Naive thymus-derived CD4-positive, alpha-beta T cell (primary cell): ENCODE measurements at places on chromosomes 2 and 18. TPM values are rescaled to one million over a fixed set of nuclear protein-coding genes. Genes with fewer than 3 reads are reported as not detected.

SELENOI gene
- 30.0 TPM for total RNA-seq

NCKAP5 gene
- total RNA-seq, result not detected

NXPH2 gene
- not detected for total RNA-seq

ERFE gene
- not detected for total RNA-seq

RDH14 gene
- total RNA-seq, result 9.4 TPM

AQP4 gene
- total RNA-seq, result not detected

KCNJ3 gene
- total RNA-seq, result not detected

SAG gene
- total RNA-seq, result 0.10 TPM

MPP4 gene
- total RNA-seq, result not detected

AMER3 gene
- total RNA-seq, result not detected

SIX2 gene
- not detected for total RNA-seq

TEKT4 gene
- total RNA-seq, result not detected

DNA sequence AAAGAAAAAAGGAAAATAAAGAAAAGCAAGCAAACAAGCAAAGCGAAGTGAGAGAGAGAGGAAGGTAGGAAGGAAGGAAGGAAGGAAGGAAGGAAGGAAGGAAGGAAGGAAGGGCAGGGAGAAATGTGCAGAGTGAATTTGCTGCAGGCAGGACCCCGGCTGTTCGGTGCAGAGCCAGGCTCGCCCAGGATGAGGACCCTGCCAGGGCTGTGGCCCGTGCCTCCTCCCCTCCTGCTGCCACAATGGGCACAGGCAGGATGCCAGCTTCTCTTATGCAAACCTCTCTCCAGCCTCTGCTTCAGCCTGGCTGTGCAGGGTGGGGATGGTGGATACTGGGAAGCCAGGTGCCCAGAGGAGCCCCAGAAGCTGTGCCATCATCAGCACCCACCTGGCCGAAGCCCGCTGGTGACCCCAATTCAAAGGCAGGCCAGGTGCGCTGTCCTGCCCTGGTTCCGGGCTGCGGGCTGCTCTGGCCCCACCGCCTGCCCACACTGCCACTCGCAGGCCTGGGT is 3.2 kb downstream of the GPR17 start:
- no peak for DNase-seq

- DNase-seq, result no peak
Observed at GRCh38 chr2:173149491-173149890, 73.8 kb downstream of the MAP3K20 start.

- DNase-seq, result no peak
Observed at GRCh38 chr2:88545118-88545517, 82.1 kb downstream of the EIF2AK3 start.

- no peak for DNase-seq
Observed at GRCh38 chr2:191486584-191487320, 191.2 kb upstream of the NABP1 start.

DNA sequence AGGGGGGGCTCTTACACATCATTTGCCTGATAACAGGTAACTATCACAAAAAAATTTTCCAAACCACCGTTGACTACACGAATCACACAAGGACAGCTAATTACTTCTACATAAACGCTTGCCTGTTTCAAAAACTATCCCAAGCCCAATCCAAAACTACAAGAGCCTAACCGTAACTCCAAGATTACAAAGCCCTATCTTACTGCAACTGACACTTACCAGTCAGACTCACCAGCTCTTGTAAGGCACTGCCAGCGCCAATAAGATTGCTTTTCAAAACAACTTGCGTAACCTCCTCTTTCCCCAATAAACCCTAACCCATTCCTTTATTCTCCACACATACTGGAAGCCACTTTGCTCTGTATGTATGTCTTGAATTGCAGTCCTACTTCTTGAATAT is 148.4 kb downstream of the NBAS start:
- DNase-seq, result no peak

DNA sequence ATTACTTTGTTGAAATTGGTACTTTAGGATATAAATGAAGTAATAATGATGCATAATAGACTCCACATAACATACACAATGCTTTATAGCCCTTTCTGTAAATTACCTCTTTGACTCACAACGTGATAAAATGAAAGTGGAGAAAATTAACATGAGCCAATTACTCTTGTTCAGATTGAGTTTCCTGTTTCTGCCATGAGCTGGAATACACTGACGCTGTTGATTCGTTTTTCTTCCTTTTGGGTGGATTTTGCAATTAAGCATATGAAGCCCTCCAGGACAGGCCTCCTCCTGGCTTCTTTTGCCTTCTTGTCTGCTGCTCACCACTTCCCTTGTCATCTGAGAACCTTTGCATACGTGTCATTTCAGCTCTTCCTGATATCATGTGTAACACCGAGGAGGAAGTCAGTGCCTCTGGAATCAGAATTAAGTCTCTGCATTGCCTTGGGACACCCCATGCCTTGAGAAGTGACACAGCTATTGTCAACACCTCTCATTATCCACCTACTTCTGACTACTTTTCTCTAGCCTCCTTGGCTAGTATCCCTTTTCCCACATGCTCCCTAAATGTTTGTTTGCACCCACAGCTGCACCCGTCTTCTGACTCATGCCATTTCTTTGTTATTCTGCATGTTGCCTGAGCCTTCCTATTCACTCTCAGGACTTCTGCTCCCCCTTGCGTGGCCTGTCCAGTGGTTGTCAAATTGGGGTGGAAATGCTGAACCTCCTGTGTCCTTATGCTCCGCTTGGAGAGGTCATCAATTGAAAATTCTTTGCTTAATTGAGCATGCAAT is 134.1 kb downstream of the FMNL2 start:
- DNase-seq, result no peak

DNA sequence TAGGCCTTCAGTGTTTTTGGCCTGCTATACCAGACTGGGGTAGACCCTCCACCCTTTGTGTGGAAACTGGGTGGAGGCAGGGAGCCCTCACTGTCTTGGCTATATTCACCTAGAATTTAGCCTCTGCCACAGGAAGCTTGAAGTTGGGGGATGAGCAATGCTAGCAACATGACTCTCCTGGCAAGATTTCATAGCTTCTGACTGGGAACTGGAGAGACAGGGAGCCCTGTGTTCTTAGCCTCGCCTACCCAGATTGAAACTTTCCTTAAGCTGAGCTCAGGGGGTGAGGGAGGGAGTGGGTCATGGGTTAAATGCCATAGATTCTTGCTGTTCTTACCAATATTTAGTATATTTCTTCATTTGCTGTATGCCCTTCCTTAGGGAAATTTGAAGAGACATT is 46.8 kb upstream of the FAM98A start:
- DNase-seq, result no peak

DNA sequence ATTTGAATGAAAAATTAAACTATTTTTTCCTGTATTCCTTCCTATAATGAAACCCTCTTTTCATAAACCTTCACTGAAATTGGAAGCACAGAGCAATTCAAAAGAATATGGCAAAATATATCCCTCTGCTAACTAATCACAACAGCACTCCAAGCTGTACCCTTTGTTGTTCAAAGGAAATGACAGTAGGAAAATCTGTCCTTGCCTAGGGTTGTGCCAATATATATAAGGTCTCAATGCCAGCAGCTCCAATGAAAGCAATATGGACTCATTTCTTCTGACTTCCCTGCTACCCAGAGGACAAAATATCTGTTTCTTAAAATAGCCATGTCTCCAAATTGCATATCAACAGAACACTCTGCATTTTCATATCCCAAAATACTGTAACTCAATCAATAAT is 373.9 kb upstream of the MC4R start:
- no peak for DNase-seq

- DNase-seq, result no peak
Observed at GRCh38 chr2:101361522-101361921, 25.8 kb downstream of the CREG2 start.

GRCh38 chr18:45785134-45785533 is 40.3 kb upstream of the SIGLEC15 start:
- DNase-seq, result no peak

- no peak for DNase-seq
Observed at GRCh38 chr2:61016392-61017002, 1.0 kb upstream of the PEX13 start.

GRCh38 chr2:120005834-120006521 is 6.9 kb upstream of the EPB41L5 start:
- no peak for DNase-seq

DNA sequence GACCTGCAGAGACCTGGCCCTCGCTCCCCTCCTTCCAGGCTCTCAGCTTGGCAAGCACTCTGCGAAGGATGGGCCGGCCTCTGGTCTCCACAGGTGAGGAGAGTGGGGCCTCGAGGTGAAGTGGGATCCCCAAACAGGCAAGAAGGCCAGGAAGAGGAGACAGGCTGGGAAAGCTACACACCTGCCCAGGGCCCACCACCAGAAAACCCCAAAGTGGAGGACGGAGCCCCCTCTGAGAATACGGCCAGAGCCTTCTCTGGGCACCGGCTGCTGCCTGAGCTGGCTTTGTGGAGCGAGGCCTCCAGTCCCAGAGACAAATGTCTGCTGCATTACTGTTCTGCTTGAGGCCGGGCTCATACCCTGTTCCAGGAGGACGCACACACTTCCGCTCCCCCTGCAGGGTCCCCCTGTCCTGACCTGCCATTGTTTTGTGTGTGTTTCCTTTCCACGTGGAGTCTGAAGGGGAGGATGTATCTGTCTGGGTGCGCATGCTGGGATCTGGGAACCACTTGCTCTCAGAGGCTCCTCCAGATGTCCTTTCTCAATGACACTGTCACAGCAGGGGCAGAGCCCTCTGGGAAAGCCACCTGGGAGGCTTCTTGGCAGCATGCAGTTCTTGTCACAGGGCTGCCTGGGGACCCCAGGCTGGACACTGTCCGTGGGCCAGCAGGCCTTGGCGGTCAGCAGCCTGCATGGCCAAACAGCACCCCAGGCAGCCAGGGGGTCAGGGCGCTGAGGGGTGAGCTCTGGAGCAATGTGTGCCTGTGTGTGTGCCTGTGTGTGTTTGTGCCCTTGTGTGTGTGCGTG is 20.8 kb downstream of the KCNF1 start:
- no peak for DNase-seq

- no peak for DNase-seq
Observed at GRCh38 chr18:39347701-39348100, 1782.1 kb upstream of the CELF4 start.

GRCh38 chr2:112694182-112694581 is 26.6 kb upstream of the NT5DC4 start:
- no peak for DNase-seq

DNA sequence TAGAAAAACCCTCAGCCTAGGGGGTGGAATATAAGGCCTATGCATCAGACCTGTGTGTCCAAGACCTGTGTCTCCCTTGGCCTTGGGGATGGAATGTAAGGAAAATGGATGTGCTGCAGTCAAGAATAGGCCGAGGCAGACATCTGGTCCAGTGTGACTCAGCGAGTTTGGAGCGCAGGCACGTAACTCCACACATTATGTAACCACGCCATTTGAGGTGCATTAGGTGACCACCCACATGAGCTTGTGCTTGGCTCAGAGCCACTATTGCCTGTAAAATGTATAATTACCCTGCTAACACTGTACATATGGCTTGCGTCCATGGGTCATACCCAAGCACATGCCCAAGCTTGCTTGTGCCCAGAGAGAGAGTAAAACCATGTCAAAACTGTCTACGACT is 580.9 kb upstream of the HNMT start:
- no peak for DNase-seq

DNA sequence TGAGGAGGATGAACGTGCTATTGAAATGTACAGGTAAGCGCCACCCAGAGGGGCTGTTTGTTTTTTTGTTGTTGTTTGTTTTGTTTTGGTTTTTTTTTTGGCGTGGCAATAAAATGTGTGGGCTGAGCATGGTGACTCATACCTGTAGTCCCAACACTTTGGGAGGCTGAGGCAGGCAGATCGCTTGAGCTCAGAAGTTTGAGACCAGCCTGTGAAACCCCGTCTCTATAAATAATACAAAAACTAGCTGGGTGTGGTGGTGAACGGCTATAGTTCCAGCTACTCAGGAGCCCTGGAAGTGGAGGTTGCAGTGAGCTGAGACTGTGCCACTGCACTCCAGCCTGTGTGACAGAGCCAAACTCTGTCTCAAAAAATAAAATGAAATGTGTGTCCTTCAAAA is 6.2 kb downstream of the PDCL3 start:
- no peak for DNase-seq

DNA sequence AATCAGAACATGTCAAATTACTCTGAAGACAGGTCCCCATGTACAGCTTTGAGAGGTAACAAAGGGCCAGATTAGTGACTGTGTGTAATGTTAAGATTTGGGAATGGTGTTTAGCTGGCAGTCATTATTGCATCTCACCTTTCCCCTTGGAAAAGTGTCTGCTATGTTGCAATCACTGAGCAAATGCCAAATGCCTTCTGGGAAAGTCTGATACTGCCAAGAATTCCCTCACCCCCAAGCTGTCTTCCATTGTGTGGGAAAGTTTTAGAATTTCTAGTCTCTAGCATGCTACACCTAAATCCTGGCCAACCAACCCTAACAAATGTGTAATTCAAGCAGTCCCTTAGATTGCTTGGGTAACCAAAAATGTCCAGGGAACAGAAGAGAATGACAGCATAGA is 13.6 kb upstream of the PELI1 start:
- DNase-seq, result no peak

DNA sequence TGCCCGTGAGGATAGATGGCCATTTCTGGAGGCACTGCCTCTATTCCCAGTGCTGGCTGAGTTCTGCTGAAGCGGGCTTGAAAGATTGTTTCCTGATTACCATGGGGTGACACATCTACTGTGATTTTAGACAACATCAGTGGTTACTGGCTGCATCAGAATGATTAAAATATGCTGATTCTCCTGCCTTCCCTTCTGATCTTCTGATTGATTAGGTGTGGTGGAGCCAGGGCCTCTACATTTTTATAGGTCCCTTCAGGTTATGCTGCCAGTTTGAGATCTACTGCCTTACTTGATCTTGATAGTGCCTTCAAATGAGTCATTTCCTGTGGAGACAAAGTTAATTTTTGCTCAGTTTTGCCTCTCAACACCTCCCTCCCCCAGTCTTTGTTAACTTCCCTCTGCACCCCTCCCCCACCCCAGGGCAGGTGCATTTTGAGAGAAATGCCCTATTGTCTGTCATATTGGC is 31.6 kb upstream of the SNORC start:
- peak; percentile 57 for DNase-seq

GRCh38 chr2:15788455-15788829 is 151.9 kb upstream of the MYCN start:
- DNase-seq, result no peak

DNA sequence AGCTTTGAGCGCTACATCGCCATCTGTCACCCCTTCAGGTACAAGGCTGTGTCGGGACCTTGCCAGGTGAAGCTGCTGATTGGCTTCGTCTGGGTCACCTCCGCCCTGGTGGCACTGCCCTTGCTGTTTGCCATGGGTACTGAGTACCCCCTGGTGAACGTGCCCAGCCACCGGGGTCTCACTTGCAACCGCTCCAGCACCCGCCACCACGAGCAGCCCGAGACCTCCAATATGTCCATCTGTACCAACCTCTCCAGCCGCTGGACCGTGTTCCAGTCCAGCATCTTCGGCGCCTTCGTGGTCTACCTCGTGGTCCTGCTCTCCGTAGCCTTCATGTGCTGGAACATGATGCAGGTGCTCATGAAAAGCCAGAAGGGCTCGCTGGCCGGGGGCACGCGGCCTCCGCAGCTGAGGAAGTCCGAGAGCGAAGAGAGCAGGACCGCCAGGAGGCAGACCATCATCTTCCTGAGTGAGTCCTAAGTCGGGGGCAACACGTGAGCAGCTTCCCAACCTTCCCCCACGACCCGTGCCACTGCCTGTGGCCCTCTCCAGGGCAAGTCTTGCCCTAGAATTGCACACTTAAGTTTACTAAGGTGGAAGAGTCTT is 928 bp downstream of the GPR39 start:
- DNase-seq, result no peak
